GM13977 (cell line): ENCODE measurements at places on chromosomes 3 and 15.

- DNase-seq: no peak
These were observed 214.8 kb upstream of the CTDSPL start for GRCh38 chr3:37646865-37647264.

DNA sequence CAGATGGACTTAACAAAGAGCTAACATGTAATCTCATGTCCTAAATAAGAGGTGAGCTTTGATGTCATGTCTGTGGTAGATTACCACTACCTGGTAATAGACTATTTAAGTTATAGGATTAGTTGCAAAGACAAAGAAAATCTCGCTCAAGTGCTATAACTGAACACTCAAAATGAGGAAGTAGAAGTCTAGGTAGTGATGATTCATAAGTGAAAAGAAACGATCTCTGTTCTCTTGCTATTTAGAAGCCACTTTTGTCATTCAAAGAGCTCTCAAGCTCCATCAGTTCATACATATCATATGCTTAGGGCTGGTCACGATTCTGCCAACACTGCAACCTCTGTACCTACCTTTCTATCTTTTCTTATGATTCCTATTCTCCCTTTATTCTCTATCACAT, 110.9 kb downstream of the EDEM1 start:
- DNase-seq: peak; percentile 74

- DNase-seq: no peak
These were observed 74.1 kb upstream of the MAP4 start for GRCh38 chr3:48090166-48090939.

GRCh38 chr3:180278583-180279188, 241.9 kb upstream of the PEX5L start:
- DNase-seq: peak; percentile 18

DNA sequence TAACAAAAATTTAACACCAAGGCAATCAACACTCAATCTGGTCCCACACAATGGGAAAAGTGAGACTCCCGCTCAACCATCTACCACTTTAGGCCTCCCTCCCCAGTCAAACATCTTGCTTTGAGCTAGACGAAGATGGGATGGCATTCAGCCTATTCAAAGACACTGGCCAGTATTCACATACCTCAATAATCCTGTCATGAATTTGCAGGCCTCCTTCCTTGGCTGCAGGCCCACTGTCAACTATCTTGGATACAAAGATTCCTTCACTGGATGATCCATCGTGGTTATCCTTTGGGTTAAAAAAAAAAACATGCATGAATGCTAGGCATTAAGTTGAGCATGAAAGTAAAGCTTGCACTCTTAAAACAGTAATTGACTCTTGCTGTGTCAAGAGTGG, 22.6 kb downstream of the PDZRN3 start:
- DNase-seq: no peak

- DNase-seq: no peak
These were observed 157.5 kb downstream of the MEGF11 start for GRCh38 chr15:66095871-66096687.

DNA sequence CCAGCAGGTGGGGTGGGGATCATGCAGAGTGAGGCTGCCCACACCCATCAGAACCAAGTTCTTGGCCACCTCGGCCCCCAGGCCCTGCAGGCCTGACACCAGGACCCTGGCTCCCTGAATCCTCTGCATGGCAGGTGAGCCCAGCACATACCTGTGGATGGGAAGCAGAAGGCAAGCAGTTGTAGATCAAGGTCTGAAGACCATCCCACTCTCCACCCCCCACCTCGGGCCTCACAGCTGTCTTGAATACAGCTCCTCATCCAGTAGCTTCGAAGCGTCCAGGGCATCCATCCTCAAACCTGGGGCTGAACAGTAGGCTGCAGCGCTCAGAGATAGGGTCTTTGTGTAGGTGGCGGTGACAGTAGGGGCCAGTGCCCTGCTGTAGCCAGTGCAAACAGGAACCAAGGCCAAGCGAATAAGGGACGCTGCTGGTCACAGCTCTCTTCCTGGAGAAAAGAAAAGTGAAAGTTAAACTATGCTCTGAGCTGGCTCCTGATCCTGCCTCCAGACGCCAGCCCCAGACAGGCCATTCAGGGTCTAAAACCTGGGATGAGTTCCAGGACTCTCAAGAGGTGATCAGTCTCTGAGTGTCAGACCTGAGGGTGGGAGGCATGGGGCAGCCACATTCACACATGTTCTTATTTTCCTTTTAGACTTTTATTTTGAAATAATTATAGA, at the start of gene UBA7:
TSS of gene UBA7 (minus strand) at position 457 of the 678 bp plus-strand sequence. CDS start at position 291, 166 bp downstream.
- peak; percentile 76 for DNase-seq

DNA sequence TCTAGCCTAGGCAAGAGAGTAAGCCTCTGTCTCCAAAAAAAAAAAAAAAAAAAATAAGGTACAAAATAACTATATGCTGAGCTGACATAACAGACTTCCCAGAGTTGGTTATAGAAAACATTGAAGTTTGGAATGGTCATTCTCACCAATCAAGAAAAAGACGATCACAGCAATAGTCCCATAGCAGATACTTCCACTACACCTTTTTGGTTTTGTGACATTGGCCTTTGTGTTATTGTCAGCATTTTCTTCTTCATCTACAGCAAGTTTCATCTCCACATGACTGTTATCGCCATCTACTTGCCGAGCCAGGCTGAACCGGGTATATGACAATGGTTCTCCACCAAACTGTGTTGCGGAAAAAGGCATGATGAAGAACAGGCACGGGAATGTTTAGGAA, 6.9 kb downstream of the TFRC start:
- no peak for DNase-seq

- no peak for DNase-seq
These were observed 14.9 kb upstream of the CSRNP1 start for GRCh38 chr3:39168156-39168780.

- no peak for DNase-seq
These were observed 40.2 kb downstream of the SLC9A9 start for GRCh38 chr3:143808030-143808429.

DNA sequence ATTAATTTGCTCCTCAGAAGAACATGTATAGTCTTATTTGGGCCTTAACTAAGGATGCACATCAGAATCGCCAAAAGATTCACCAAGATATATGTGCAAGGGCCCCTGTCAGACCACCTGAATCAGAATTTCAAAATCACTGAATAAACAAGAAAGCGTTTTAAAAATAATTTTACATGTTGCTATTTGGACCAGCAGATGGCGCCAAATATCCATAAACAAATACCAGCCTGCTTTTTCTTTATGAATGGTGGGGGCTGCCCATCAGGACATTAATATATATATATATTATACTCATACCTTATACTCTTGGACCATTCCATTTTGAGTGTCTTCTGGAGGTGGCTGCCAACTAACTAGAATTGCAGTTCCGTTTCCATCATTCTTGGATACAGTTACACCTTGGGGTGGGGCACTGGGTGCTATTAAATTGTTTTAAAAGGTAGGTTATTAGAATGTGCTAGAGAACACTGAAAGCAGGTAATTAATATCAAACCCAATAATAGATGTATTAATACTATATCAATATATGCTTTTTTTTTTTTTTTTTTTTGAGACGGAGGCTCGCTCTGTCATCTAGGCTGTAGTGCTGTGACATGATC, 1108.3 kb downstream of the ROBO1 start:
- no peak for DNase-seq

GRCh38 chr3:62876064-62876463, 848 bp upstream of the CADPS start:
- peak; percentile 18 for DNase-seq

DNA sequence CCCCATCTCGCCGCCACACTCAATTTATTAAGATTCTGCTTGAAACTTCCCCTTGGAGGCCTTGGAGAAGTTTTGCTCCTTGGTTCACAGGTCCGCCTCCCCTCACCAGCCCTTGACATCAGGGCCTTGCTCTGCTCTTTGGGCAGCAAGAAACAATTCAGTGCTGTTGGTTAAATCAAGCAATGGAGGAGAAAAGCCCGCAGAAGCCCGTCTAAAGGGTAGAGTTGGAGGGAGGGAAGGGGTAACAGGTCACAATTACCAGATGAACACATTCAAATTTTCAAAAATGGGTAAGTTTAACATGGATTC, 429 bp downstream of the PARP9 start:
- DNase-seq: no peak

- no peak for DNase-seq
These were observed 254.7 kb downstream of the NR1D2 start for GRCh38 chr3:24199775-24200247.

DNA sequence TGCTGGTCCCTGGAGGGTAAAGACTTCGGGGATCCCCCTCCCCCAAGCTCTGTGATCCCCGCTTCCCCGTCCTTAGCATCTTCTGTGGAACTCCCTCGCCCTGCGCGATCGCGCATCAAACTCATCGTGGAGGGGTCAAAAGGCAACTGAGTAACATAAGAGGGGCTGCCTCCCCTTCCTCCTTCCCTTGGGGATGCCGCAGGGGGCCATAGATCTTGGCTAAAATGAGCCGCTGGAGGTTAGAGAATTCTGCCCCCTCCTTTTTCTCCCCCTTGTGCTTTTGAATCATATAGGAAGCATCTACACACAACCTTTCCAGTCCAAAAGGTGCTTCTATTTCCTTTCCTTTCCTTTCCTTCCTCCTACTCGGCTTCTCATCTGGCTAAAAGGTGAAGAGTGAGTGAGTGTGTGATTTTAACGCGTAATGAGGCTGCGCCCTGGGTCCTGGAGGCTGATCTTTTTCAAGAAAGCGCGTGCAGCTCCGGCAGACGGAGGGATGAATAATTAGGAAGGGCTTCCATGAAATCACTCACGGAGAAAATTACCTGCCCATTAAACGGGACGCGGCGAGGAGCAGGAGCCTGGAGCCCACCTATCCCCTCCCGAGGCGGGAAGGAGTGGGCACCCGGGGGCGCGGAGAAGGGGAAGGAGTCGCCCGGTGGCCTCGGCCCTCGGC, 831 bp upstream of the ROBO2 start:
- DNase-seq: no peak

DNA sequence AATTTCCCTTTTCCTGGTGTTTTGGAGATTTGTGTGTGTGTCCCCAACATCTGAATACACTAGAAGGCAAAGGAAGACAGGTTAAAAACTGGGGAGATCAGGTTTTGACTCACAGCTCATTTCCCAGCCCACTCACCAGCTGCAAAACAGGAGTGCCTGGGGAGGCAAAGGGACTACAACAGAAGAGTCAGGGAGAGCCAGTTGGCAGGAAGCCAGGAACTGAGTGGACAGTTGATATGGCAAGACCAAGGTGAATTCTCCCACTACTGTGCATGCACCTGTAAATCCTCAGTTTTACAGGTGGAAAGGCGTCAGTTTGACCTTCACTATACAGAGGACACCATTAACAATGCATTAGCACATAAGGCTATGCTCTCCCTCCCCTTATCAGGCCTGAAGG, 901.5 kb upstream of the SEMA6D start:
- DNase-seq: no peak

- no peak for DNase-seq
These were observed 27.1 kb upstream of the C3orf49 start for GRCh38 chr3:63791974-63792373.

DNA sequence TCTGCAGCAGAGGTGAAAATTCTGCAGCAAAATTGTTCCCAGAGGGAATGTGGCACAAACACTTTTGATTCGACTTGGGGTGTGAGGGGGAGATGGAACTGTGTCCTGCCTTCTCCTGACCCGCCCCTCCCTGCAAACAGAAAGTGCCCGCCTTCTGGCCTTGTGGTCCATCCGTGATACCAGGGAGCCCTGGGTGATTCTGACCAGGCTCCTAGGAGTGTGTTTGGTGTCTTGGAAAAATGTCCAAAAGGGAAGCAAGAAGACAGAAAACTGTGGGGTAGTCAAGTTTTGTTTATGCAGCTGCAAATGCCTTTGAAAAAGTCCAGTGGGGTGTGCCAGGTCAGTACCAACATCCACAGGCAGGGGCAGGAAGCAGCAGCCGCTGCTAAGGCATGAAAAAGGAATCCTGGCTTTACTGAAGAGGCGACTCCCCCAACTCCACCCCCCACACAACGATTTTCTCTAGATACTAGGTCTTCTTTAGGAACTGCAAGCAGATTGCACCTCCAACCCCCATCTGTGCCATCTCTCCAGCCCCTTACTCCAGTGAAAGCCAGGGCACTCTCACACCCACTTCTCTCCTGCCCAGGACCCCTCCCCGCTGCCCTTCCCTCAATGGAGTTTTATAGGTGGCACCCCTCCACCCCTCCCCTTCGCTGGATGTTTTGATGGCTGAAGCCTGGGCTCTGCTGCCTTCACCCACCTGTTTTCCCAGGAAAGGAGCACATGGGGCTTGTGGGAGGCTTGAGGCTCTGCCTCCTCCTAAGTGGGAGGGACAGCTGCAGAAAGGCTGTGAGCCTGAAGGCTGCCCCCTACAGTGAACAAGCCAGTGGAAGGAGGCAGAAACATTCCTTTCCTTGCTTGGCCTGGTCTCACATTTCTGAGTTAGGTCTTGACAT, 82.4 kb upstream of the HERC1 start:
- no peak for DNase-seq

DNA sequence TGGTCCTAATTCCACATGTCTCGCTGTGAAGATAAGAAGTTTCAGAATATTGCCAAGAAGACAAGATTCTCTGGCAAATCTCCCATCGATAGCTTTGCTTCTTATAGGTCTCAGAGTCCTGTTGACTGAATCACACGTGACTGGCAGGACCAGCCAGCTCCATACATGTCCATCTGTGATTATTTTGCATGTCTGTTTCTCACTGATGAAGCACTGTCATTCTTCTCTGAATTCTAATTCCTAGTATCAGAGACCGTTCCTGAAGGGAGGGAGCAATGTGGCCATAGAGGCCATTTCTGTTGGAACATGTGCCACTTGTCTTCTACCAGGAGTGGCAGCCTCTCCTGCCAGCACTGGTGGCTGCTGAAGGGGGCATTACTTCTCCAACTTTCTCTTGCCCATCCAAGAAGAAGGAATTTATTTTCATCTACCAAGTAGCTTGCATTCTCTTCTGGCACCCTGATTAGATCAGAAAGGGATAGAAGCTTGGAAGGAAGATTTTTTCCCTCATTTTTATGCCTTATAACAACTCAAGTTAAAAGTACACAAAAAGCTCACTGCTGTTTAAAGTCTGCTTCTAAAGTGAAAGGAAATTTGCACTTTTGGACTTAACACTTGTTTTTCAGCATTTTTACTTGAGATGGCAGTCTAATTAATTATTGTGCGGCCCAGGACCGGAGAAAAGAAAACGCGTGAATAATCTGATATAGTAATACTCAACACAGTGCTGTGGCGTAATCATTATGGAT, 115.8 kb downstream of the IQCH start:
- no peak for DNase-seq
